ENCODE measurements at places on chromosomes 13 and 19.
A peak's percentile ranks its signal among the peaks of the same experiment; 100 is the strongest.

GRCh38 chr19:55516878-55517620, 19.9 kb downstream of the SBK2 start:
- peak; percentile 68 for DNase-seq

- DNase-seq: no peak
Observed at GRCh38 chr13:29292045-29292444, 303.4 kb downstream of the SLC7A1 start.

- no peak for DNase-seq
Observed at GRCh38 chr13:24110011-24110410, 50.5 kb upstream of the SPATA13 start.

DNA sequence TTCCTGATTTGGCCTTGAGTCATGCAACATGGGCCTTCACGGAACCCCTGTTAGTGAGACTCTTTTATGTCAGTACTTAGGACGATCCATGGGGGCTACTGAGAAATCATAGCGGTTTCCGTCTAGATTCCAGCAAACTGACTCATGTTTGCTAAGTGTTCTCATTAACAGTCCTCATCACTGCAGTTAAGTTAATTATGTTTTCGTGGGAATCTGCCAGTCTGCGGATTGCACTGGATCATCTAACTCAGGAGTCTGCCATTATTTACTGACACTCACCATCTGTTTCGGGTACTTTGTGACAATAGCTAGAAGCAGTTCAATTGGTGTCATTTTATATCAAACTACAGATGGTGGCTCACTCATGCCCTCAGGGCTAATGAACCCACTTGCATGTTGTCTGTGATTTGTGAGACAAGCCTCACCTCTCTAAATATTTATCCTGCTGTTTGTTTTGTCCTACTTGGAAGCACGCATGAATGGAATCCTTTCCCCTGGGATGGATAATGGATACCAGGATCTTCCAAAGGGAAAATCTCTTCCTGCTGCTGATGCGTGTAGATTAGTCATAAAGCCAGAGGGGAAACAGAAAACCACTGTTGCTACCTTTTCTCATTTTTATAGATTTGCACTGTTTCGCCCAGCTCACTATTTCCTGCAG, 61.8 kb downstream of the RAB20 start:
- peak; percentile 91 for DNase-seq

DNA sequence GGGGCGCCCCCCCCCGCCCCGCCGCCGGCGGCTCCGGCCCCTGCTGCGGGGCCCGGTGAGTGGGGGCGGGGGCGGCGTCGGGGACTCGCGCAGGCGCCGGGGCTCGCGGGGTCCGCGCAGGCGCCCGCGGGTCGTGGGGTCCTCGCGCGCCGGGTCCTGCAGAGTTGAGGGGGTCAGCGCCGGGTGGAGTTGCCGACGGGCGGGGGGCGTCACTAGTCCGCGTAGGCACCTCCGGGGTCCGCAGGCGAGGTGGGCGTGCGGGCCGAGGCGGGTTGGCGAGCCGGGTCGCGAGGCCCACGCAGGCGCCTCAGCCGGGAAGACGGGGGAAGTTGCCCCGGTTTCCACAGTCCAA, 365 bp downstream of the PPP6R1 start:
- no peak for DNase-seq

DNA sequence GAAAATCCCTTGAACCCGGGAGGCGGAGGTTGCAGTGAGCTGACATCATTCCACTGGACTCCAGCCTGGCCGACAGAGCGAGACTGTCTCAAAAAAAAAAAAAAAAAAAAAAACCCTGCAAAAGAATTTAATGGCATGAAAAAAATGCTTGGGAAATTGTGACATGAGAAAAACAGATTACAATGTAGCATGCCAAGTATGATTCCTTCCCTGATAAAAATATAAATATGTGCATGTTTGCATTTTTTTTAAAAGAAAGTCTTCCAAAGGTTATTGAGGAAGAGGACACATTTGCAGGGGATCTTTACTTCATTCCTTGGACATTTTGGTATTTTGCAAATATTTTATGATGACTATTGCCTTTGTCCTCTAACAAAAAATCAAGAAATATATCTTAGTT, 14.5 kb upstream of the ZBTB32 start:
- no peak for DNase-seq

DNA sequence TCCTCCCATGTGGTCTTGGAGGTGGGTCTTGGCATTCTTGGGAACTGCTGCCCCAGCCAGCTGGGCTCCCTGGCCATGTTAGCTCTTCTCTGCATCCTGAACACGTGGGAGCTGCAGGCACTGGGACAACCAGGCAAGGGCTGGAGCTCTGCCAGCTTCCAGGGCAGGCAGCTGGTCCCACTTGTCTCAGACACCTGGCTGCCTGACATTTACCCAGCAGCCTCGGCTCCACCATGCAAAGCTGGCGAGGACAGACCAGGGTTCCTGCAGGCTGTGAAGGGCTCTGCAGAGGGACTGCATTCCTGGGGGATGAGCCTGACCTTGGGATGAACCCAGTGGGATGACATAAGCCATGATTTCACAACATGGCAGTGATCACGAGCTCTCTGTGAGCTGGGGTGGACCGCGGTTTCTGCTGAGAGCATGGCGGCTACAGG, 99.0 kb upstream of the TSHZ3 start:
- no peak for DNase-seq

- DNase-seq: no peak
Observed at GRCh38 chr13:51946163-51946669, 65.0 kb downstream of the ATP7B start.

DNA sequence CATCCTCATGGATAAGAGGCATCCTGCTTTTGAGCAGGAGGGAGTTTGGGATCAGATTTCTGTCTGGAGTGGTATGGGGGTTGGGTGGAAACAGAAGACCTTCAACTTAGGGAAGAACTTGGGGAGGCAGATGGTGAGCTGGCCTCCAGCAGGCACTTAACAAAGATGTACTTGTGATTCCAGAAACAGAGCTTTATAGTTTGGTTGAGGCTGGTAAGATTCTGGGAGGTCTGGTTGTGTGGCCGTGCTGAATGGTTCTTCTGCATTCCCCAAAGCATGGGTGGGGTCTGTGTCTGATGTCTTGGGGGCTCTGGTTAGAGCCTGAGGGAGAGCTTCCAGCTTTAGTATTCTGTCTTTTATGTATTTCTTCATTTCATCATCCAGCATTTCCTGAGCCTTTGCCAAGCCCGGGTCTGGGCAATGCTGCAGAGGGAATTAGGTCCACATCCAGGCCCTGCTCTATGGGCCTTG, 4.8 kb downstream of the MEGF8 start:
- peak; percentile 87 for DNase-seq

DNA sequence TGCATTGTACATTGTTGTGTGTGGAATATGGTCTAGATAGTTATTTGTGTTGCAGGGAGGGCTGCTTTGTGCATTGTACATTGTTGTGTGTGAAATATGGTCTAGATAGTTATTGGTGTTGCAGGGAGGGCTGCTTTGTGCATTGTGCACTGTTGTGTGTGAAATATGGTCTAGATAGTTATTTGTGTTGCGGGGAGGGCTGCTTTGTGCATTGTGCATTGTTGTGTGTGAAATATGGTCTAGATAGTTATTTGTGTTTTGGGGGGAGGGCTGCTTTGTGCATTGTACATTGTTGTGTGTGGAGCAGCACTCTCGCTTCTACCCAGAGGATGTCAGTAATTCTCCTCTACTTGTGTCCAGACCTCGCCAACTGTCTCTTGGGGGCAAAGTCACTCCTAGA, 36.3 kb upstream of the ZNF835 start:
- no peak for DNase-seq

GRCh38 chr19:5814852-5815246, 10.0 kb downstream of the NRTN start:
- no peak for DNase-seq

DNA sequence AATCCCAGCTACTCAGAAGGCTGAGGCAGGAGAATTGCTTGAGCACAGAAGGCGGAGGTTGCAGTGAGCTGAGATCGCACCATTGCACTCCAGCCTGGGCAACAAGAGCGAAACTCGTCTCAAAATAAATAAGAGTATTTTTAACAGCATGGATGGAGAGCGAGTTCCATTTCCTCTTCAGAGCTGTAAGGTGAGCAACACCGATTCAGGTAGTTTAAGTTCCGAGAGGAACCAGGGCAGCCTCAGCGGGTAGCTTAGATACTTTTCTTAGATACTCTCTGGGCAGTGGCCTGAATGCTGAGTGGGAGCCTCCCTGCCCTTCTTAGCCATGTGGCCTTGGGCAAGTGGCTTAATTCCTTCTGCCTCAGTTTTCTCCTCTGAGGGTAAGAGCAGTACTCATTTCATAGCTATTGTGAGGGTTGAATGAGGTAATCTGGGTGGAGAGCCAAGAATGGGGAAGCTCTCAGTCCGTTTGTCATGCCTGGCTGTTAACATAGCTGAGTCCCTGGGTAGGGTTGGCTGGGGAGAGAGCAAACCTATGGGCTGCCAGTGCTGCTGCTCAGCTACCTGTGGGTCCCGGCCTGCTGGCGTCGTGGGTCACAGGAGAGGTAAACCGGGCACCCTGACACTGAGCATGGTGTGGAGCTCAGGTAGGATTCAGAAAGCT, 4.1 kb downstream of the ATP11A start:
- DNase-seq: no peak

- DNase-seq: no peak
Observed at GRCh38 chr19:18795540-18795939, 4.4 kb upstream of the COMP start.

DNA sequence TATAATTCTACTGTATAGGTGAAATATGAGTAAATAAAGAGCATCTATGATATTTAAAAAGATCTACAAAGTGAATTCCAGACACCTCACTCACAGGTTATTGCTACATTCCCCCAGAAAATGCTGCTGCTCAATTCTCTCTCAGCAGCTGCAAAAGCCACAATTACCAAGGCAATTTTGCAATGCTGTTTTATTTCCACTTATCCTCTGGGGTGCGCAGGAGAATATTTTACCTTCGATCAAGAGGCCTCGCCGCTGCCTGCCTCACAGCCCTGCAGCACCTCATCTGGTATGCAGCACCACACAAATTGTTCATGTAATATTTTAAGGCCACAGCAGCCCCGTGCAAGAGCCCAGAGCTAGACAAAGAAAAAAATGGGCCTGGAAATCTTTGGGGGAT, 333.2 kb downstream of the DNAJC15 start:
- DNase-seq: no peak

DNA sequence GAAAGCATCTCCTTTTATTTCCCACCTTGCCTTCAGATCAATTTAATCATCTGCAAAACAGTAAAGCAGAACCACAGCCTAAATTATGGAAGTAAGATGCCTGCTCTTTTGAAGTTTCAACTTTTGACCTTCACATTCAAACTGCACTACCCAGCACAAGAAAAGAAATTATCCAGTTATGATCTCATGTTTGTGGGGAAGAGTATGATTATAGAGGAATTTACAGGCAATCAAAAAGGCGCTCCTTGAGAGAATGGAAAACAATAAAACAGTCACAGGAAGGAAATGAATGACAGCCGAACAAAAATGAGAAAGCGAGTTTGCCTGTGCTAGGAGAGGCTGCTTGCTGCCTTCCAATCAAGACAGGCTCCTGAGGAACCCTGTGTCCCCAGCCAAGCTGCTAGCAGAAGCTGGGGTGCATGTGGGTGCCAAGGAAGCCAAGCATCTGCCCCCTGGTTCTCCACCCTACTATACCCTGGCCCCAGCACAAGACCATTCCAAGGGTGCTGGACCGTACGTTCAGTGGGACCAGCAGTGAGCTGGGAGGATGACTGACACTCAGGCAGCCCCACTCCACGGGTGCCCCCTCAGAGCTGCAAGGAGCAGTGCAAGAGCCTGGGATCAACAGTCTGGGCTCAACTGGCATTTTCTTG, 47.8 kb downstream of the PEPD start:
- DNase-seq: no peak

DNA sequence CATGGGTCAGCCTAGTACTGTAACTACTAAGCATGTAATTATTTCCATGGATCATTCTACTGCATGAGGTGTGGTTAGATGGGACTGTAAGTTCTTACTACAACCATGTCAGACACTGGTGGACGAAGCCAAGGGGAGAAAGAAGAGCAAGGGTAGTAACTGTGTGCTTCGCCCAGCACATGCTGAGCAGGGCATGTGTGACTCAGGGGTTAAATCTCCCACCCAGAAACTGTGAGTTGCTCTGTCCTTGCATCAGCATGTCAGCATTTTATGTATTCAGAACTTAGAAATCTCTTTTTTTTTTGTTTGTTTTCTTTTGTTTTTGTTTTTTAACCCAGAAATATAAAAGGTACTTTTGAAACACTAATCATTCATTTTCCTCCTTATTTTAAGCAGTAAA, 436.6 kb upstream of the KLF12 start:
- no peak for DNase-seq

- DNase-seq: no peak
Observed at GRCh38 chr13:97327086-97327485, 105.0 kb downstream of the MBNL2 start.

DNA sequence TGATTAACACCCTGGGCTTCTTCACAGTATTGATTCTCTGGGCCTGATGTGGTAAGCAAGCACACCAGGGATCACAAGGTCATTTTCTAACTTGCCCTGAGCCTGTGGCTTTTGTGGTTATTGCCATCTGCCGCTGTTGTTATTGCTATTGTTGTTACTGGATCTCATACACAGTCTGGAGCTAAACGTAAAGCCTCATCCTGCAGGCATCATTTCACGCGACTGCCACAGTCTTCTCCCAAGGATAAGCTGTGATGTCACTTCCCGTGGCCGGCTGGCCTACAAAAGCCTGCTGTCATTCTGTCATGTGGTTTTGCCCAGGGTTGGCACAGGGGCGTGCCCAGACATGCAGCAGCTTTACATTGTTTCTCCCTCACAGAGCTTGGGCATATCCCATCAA, 154.0 kb upstream of the GPR12 start:
- DNase-seq: no peak

DNA sequence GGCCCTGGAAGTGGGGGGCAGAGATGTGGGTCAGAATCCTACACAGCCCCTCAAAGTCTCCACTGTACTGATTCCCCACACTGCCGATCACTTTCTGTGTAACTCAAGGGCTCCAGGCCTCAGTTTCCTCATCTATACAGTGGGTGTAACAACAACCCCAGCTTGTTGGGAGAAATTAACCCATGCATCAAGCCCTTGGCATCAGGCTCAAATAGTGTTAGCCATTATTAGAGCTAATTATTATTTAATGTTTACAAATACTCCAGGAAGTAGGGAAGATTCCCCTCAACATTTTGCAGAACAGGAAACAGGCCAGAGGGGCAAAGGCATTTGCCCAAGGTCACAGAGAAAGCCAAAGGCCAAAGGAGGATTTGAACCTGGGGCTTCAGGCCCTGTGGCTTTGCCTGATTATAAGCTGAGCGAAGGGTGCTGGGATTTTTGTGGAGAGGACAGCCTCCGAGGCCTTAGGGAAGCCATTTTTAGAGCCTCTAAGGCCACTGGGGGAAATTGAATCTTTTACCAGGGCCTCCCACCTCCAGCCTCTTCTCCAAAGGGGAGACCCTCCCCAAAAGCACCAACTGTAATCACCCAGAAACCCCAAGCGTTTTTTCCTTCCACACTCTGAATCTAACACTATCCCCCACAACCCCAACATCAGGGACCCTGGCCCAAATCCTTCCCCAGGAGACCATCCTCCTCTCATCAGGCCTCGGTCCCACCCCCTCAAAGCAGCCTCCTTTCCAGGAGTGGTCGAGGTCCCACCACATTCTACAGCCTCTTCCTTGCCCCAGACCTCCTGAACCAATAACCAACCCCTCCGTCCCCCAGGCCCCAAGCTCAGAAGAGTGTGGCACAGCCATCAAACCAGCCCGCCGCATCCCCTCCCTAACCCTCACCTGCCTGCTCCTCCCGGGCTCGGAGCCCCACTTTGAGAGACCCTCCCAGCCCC, 1.1 kb downstream of the FKBP8 start:
- DNase-seq: no peak

Data from DMS79 (cell line).